ENCODE measurements at places on chromosomes 6 and 20. TPM values are rescaled to one million over a fixed set of nuclear protein-coding genes. Genes with fewer than 3 reads are reported as not detected.

ADA gene
- 61.9 TPM for total RNA-seq

PACSIN1 gene
- total RNA-seq, result 0.04 TPM

SH3BGRL2 gene
- 0.25 TPM for total RNA-seq

RIPOR3 gene
- not detected for total RNA-seq

ARHGAP40 gene
- not detected for total RNA-seq

CCDC28A gene
- total RNA-seq, result 12.8 TPM

Measured in A549 treated with DMSO at 1 μM for 4 hours (cell line).